ENCODE measurements at places on chromosomes 13 and 19.

- DNase-seq: no peak
Measured at GRCh38 chr19:36041831-36042230, 9.2 kb upstream of the CLIP3 start.

- no peak for DNase-seq
Measured at GRCh38 chr13:31011901-31012654, 79.6 kb downstream of the TEX26 start.

DNA sequence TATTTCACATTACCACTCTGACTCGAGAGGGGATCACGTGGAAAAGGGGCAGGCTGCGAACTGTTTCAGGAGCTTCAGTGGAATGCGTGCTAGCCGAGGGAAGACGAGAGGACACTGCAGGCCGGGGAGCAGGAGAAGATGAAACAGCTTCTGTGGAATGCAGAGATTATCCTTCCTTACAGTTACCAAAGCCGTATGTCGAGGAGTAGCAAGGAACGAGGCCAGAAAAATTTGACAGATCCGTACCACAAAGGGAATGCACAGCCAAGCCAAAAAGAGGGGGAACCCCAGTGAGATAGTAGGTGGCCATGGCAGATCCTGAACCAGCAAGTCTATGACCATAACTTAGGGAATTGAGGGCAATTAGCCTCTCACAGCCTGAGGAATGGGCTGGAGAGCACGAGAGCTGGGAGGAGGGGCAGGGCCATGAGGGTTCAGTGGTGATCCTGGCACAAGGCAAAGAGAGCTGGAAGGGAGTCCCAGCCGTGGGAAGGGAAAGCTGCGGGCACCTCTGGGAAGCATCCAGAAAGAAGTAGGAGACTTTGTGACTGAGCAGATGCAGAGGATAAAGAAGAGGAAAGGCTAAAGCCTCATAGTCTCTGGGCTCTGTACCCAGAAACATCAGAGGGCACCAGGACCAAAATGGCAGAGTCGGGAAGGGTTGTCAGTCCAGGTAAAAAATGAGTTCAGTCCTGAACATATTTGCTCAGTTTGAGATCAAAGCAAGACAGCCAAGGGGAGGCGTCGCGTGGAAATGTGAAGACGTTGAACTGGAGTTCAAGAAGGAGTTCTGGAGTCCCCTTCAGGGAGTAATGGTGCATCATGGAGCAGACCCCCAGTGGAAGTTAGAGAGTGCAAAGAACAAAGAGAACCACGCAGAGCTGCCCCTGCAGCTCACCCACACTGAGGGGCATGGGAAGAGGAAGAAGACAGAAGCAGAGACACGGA lies 5.1 kb downstream of the COL4A1 start:
- no peak for DNase-seq

GRCh38 chr13:102875256-102875655 lies 29.4 kb downstream of the ERCC5 start:
- DNase-seq: no peak

DNA sequence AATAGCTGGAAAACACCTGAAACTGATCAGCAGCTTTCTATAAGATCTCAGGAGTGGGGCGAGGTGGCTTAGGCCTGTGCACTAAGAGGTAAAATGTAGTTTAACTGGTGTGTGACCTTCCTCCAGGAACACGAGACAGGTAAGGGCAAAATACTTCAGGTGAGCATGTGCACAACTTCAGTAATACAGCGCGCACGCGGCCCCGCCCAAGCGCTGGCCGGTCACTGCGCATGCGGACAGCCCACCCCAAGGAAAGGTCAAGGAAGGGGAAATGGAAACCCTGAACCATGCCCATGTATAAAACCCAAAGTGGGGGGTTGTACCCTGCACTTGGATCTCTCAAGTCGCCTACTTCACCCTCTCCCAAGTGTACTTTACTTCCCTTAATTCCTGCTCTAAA lies 49.4 kb upstream of the ARHGEF7 start:
- DNase-seq: no peak

DNA sequence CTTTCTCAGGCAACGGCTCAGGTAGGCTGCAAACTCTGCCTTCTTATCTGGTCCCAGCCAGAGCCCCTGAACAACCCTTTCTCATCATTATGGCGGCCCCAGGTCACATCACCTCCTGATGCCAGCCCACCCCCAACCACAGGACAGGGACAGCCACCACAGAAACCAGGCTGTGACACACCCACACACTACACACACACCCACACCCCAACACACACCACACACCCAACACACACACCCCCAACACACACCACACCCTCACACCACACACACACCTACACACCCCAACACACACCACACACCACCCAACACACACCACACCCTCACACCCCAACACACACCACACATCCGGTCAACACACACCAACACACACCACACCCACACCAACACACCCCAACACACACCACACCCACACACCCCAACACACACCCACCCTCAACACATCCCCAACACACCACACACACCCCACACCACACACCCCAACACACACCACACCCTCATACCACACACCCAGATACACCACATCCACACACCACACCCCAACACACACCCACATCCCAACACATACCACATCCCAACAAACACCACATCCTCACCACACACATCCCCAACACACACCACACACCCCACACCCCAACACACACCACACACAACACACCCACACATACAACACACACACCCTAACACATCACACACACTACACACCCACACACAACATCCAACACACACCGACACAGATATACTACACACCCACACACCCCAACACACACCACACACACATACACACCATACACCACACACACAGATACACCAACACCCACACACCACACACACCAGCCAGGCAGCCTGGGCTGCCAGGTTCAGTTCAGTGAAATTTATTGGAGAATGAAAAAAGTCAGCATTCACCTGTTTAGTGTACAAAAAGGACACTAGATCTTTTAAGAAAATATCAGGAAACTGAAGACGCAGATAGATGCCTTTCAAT lies 4.2 kb upstream of the ISYNA1 start:
- no peak for DNase-seq

DNA sequence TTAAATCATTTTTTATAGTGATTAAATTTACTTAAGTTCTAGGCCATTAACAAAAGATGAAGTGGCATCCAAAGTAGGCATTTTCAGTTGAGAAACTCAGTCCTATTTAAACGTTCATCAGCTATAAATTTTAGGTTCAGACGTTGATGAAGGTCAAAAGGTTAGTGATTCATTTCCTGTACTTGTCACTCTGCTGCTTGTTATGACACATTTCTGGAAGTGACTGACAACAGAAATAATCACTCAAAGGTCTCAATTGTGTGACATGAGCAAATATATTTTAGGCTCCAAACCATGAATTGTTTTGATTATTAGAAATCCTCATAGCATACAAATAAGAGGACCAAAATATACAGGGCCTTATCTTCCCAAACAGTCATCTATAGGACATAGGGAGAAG lies 10.3 kb upstream of the EDNRB start:
- no peak for DNase-seq

- no peak for DNase-seq
Measured at GRCh38 chr19:10701955-10702525, 801 bp downstream of the QTRT1 start.

GRCh38 chr13:77016888-77017623 lies 9.9 kb downstream of the FBXL3 start:
- DNase-seq: no peak

DNA sequence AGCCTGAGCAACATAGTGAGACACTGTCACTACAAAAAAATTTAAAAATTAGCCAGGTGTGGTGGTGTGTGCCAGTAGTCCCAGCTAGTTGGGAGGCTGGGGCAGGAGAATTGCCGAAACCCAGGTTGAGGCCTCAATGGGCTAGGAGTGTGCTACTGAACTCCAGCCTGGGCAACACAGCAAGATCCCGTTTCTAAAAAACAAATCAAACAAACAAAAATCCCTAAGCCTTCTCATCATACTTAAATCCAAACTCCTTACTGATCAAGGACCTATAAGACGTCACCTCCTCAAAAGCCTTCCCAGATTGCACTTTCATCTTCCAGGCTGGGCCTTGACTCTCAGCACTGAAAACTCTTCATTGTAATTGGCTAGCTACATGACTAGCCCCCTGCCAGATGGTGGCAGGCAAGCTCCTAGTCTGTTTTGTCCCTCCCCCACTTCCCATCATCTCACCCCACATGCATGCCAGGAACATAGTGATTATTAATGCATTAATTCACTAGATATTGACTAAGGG lies 17.5 kb upstream of the NANOS3 start:
- DNase-seq: no peak

DNA sequence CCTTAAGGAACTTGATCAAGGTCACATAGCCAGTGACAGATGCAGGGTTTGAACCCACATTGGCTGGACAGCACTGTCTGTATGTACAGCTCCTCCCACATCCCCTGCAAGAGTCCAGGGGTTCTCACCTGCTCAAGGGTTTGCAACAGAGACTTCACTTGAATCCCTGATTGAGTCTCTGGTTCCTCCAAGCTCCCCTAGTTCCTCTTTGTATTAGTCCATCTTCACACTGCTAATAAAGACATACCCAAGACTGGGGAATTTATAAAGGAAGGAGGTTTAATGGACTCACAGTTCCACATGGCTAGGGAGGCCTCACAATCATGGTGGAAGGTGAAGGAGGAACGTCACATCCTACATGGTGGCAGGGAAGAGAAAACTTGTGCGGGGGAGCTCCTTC lies 72.8 kb upstream of the CLDN10 start:
- no peak for DNase-seq

- no peak for DNase-seq
Measured at GRCh38 chr13:48505012-48505411, 27.9 kb downstream of the RCBTB2 start.

Data from stimulated activated CD8-positive, alpha-beta memory T cell treated with anti-CD3 and anti-CD28 coated beads, Interleukin-15, amount 100 ng/mL, for 24 hours (primary cell).